ENCODE measurements at places on chromosomes 4 and X.
A peak's percentile ranks its signal among the peaks of the same experiment; 100 is the strongest.

GRCh38 chr4:55758066-55758465 lies 61.5 kb upstream of the EXOC1L start:
- no peak for DNase-seq

GRCh38 chrX:107118322-107119147 lies at the start of gene RBM41:
Gene RBM41 (minus strand): TSS chrX:107118822. CDS start chrX:107118773, 49 bp downstream.
- peak; percentile 74 for DNase-seq

- no peak for DNase-seq
These were observed 13.6 kb downstream of the AMTN start for GRCh38 chr4:70531981-70532380.

DNA sequence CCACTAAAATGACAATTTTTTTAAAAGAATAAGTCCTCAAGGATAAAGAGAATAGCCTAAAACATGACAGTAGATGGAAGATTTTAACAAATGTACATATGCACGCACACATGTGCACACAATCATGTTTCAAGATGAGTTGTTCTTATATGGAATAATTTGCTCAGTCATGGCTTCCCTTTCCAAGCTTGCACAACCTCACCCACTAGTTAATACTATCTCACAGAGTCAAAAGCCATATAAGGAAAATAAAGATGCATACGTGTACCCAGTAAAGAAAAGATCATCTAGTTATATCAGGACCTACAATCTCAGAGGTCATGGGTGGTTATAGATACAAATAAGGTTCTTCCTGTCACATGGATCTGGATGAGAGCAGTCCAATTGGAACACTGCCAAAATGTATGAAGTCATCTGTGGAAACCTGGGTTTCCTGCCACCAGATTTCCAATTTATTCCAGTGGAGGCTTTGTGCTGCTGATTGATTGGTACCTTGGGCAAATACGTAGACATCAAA lies 56.1 kb downstream of the FAM13A start:
- DNase-seq, result no peak

- no peak for DNase-seq
These were observed 267.4 kb downstream of the RAPGEF2 start for GRCh38 chr4:159370286-159370685.

DNA sequence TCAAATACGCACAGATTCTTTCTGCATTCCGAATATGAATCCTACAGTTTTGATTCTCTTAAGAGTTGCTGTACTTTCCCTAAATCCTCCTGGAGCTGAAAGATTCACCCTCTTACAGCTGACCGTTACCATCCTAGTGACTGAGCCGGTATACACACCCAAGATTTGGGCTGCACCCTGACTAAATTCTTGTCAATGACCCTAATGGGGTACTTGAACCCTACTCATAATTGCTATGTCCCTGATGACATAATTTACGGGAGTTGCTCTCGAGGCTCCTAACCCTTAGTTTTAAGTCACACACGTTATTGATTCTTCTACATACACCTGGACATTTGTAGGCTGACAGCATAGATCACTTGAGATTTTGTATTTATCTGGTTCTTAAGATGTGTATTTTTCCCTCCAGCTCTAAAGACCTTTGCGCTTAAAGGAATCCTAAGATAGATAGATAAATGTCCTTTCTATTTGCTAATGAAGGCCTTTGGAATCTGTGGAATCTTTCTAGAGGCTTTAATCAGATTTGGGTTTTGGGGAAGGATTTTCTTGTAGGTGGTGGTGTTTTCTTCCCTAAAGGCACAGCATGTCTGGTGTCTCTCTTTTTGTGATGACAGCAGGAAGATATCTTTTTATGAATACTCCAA lies 37.8 kb downstream of the CLDN34 start:
- DNase-seq, result no peak

DNA sequence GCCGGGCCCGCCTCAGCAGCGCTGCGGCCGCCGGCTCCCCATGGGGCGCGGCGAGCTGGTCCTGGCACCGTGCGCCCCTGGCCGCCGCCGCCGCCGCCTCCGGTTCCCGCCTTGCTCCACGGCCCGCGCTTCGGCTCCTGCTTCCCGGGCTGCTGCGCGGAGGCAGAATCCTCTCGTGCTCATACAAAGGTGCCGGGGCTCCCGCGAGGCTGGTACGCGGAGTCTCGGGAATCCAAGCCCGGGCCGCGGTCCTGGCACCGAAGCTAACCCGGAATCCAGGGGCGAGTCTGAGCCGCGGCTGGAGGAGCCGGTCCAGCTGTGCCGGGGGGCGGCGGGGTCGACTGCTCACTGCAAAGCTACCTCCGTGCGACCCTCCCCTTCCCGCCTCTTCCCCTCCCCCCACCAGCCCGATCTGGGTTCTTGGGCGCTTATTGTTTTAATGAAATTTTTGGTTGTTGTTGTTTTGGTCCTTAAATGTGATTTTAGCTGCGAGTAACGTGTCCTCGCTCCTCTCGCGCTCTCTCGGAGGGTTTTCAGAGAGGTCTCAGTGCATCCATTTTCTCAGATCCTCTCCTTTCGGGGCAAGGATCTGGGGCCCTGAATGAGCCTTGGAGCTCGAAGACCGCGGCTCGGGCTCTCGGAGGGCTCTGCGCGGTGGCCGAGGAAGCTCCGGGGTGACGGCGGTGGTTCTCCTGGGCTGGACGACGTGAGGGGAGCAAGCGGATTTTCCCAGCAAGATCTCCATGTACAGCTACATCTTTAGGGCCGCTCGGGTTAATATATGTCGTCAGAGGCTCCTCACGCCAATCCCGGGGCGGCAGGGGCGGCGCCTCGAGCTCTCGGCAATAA lies at the start of gene HAND2:
Gene HAND2 (minus strand): TSS at position 753 of the 849 bp plus-strand sequence. CDS start 940 bp downstream, outside the sequence.
- no peak for DNase-seq

DNA sequence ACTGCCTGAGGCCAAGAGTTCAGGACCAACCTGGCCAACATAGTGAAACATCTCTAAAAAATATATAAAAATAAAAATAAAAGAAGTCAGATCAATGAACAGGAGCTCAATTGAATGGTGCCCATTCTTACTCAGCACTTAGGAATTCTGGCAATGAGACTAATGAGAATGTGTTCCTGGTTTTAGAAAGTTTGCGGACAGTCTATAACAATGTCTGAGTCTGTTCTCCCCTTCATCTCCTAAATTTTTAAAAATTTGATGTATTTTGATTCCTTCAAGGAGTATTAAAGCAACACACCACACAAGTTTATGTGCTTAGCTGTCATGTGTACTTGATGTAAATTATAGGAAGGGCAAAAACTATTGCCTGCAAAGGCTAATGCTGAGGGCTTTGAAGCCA lies 30.6 kb upstream of the KCNIP4 start:
- DNase-seq, result no peak

- no peak for DNase-seq
These were observed at the start of gene UGT2B7 for GRCh38 chr4:69096111-69096656. Gene UGT2B7 (plus strand): TSS chr4:69096474. CDS start chr4:69096521, 47 bp downstream.

GRCh38 chr4:3494462-3494871 lies 31.4 kb downstream of the DOK7 start:
- DNase-seq, result no peak

DNA sequence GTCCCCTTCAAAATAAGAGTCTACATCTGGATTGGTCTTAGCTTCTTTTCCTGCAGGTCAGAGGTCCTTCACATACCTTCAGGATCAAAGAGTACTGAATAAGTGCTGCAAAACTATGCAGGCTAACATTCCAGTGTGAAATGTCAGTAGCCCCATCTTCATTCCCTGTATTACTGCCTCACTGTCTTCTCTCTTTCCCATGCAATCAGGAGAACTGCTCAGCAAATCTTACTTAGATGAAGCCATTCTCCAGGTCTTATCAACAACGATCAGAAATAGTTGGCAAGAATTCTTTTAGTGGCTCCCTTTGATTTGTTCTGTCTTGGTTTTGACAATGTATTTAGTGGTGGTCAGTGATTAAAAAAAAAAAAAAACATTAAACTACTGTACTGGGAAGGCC lies 26.0 kb upstream of the IQCM start:
- DNase-seq, result no peak

GRCh38 chrX:136261321-136261720 lies 10.1 kb upstream of the MAP7D3 start:
- no peak for DNase-seq

GRCh38 chr4:39821951-39822350 lies 124.0 kb downstream of the UBE2K start:
- no peak for DNase-seq

- no peak for DNase-seq
These were observed 329.1 kb downstream of the PPARGC1A start for GRCh38 chr4:23560748-23561147.

DNA sequence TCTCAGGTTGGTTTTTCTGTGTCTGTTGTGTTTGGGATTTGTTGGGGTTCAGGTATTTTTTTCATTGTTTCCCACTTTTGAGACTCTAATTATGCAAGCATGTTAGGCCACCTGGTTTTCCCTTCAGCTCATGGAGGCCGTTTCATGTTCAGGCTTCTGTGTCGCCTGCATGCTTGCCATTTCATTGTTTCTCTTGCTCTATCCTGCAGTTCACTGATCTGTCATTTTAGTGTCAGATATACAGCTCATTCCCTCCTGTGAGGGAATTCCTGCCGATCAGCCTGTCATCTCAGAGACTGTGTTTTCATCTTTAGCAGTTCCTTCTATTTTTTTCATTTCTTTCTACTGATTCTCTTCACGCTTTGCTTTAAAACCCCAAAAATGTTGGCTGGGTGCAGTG lies 49.4 kb upstream of the HGFAC start:
- DNase-seq, result no peak

GRCh38 chr4:73251384-73251783 lies 7.2 kb downstream of the ANKRD17 start:
- no peak for DNase-seq

DNA sequence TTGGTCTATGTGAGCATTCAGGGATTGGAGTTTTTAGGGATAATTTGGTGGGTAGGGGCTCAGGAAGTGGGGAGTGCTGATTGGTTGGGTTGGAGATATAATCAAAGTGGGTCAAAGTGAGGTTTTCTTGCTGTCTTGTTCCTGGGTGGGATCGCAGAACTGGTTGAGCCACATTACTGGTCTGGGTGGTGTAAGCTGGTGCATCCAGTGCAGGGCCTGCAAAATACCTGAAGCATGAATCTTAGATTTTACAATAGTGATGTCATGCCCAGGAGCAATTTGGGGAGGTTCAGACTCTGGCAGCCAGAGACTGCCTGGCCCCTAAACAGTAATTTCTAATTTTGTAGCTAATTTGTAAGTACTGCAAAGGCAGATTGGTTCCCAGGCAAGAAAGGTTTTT lies 665.6 kb upstream of the PRKX start:
- DNase-seq, result no peak

- DNase-seq, result no peak
These were observed 6.1 kb upstream of the CYSLTR1 start for GRCh38 chrX:78333521-78333920.

GRCh38 chr4:955161-955921 lies 18.0 kb downstream of the DGKQ start:
- DNase-seq, result no peak

GRCh38 chrX:17788956-17789562 lies 51.8 kb downstream of the SCML1 start:
- DNase-seq, result no peak

GRCh38 chrX:46627711-46628419 lies 54.3 kb downstream of the CHST7 start:
- no peak for DNase-seq

GRCh38 chrX:130771230-130771629 lies 131.8 kb downstream of the ENOX2 start:
- no peak for DNase-seq

DNA sequence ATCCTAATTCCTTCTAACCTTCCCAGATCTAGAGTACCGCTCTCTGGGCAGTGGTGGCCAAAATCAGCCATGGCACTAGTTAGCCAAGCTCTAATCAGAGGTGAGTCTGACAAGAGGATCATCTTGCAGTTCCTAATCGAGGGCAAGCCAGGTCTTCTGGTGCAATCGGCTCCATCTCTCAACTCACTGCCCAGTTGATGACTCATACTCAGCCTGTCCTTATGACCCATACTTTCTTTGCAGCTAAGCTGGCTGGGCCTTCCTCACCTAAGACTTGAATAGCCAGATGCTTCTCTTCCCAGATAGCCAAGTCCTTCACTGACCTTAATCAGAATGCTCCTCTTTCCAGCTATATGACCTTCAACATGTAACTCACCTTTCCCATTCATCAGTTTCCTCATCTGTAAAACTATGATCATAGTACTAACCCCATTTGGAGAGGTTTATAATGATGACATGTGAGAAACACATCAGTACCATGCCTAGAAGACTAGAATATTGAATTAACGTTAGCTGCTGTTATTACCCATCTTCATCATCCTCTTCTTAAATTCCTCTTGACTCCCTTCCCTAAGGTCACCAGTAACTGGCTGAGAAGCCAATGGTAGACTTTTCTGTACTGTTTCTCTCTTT lies 57.1 kb downstream of the RELL1 start:
- DNase-seq, result no peak

- DNase-seq, result no peak
These were observed 28.8 kb downstream of the MSL3 start for GRCh38 chrX:11786862-11787261.

DNA sequence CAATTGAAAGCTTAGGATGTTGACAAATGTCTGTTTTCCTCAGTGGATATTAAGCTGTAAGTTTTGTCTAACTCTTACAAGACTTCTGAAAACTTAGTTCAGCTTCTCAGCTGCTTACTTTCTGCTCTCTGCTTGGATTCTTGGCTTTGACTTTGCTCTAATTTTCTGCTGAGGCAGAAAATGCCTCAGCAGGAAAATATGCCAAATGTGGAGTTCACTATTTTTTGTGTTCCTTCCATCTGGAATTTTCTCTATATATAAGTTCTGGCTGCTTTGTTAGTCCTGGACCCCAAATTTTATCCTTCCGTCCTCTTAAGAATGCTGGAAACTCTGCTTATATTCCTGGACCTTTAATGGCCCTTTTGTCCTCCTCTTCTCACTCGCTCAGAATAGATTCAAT lies 352.6 kb upstream of the NWD2 start:
- DNase-seq, result no peak

DNA sequence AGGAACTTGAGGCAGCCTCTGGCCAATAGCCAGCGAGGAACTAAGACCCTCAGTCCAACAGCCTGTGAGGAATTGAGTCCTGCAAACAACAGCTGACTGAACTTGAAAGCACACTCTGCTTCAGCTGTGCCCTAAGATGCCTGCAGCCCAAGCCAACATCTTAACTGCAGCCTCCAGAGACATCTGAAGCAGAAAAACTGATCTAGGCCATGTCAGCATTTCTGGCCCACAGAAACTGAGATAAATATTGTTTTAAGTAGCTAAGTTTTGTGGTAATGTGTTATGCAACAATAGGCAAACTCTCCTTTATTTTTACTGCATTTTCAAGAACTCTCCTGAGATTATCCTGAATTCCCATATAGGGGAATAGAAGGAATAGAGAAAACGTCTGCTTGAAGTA lies 24.4 kb upstream of the PIGA start:
- DNase-seq, result no peak

- DNase-seq, result no peak
These were observed 13.2 kb downstream of the GPC4 start for GRCh38 chrX:133402042-133402453.

- DNase-seq, result no peak
These were observed 40.0 kb downstream of the PROM1 start for GRCh38 chr4:16043642-16044498.

GRCh38 chr4:70236125-70236524 lies 6.3 kb upstream of the CSN3 start:
- no peak for DNase-seq

- DNase-seq, result peak; percentile 87
These were observed 659 bp upstream of the BMP2K start for GRCh38 chr4:78775303-78776078.
